T47D (cell line): ENCODE measurements at places on chromosomes 12 and 14.

DNA sequence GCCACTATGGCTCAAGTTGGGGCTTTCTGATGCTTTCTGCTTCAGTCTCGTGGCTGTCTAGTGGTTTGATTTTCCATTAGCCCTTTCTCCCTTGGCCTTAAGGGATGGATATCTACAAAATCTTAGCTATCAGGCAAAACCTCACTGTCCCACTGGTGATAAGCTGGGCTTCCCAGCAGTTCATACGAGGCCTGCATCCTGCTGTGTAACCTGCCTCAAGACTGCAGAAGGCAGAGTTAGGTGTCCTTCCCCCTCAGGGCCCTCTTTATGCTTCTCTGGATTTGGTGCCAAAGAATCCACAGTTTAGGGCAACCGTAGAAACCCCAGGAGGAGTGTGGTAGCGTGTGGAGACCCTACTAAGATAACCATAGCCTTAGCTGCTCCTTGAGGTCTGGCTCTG lies 38.9 kb downstream of the ETV6 start:
- DNase-seq = no peak

DNA sequence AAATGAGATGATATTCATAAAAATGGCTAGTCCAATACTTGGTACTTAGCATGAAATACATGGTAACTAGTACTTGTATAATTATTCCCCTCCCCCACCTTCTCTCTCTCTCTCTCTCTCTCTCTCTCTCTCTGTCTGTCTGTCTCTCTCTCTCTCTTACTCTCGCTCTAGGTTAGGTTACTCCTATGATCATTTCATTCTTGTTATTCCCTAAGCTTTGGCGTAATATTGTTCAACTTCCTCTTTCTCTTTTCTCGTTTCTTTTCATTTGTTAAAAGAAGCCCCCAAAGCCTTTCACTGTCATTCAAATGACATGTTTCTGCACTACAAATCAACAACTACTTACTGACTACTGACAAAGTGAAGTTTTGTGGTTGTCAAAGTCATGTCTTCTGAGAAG lies 89.8 kb downstream of the GRIP1 start:
- DNase-seq = no peak

- DNase-seq = no peak
These were observed 104.0 kb upstream of the PLEKHA5 start for GRCh38 chr12:19025582-19025981.

GRCh38 chr14:91293281-91293680 lies 48.8 kb upstream of the GPR68 start:
- DNase-seq = no peak

- DNase-seq = no peak
These were observed 83.1 kb downstream of the MAPKAPK5 start for GRCh38 chr12:111925171-111925570.

GRCh38 chr14:81618695-81619094 lies 85.0 kb upstream of the SEL1L start:
- peak; percentile 30 for DNase-seq

- no peak for DNase-seq
These were observed 6.0 kb upstream of the SLC22A17 start for GRCh38 chr14:23358553-23359166.

DNA sequence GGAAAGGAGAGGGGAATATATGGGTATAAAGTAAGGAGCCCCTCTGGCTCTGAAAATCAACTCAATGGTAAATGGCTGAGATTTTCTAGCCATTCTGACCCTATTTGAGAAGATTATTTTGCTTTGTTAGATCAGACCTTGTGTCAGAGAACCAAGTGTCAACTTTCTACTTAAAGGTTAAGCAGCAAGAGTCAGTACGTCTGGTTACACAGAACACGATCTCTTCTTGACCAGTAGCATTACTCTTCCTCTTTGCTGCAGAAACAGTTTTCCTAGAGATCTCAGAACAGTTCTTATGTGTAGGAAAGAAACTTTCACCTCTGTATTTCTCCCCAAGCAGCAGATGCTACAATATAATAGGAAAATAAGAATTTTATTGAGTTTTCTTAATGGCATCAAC lies 47.4 kb upstream of the BTG1 start:
- DNase-seq = no peak

DNA sequence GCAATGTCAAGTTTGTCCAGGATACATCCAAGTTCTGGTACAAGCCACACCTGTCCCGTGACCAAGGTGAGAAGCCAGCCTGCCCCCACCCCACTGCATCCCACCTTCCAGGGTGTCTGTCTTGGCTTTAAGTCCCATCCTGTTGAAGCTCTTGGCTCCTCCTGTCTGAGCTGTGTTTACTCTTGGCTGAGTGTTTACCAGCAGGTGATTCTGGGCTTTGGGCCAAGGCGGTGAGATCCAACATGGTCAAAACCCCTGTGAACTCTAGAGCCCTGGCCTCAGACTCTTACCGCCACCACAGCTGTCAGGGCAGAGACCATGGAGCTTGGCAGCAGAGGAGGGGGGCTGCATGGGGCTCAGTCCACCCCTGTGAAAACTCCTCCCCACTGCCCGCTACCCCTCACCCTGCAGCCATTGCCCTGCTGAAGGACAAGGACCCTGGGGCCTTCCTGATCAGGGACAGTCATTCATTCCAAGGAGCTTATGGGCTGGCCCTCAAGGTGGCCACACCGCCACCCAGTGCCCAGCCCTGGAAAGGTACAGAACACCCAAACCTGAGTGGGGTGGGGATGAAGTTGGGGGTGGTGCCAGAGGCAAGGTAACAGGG lies 11.6 kb downstream of the TNS2 start:
- DNase-seq = peak; percentile 64

DNA sequence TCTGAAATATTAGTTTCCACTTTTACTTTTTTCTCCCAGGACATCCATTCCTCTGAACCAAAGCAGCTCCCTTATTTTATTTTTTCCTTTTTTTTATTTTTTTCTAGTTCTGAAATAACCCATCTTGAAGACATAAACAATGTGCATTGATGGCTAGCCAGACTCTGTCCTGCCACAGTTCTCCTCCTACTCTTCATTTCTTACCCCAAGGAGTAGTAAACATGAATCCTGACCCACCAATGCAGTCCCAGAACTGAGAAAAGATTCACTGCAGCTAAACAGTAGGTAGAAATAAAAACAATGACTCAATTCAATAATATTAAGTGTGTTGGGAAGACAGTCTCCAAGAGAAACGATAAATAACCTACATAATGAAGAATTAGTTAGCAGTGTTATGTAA lies 65.7 kb upstream of the NOVA1 start:
- DNase-seq = no peak

DNA sequence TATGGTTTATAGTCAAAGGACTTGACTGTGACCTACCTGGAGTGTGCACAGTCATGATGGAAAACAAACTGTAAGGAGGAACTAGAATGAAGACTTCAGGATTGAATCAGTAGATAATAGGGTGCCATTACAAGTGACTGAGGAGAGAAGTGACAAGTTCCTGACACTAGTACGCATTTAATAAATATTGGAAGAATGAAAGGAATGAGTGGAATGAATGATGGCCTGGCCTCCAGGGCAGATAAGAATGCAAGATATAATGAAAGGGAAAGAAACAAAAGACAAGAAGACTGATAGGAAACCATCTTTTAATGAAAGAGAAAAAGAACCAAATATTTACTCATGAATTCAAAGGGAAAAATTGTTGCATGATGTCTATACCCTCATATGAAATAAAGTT lies 44.7 kb upstream of the NEDD1 start:
- DNase-seq = peak; percentile 13

DNA sequence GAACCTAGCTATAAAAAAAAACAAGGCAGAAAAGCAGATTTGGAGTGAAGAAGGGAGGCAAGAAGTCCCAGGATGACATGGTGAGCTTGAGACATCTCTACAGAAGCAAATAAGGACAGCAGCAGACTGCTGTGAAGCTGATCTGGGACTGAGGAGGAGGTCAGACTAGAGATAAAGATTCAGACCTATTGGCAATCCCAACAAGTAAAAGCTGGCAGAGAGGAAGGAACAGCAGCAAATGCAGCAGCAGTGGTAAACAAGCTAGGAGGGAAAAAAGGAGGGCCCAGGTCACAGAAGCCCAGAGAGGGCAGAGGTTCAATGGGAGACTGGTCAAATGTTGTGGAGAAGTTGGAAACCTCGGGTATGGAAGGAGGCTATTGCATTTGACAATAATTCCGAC lies 11.3 kb downstream of the SPTB start:
- DNase-seq = no peak

- DNase-seq = no peak
These were observed 40.9 kb upstream of the SMUG1 start for GRCh38 chr12:54229624-54230212.

DNA sequence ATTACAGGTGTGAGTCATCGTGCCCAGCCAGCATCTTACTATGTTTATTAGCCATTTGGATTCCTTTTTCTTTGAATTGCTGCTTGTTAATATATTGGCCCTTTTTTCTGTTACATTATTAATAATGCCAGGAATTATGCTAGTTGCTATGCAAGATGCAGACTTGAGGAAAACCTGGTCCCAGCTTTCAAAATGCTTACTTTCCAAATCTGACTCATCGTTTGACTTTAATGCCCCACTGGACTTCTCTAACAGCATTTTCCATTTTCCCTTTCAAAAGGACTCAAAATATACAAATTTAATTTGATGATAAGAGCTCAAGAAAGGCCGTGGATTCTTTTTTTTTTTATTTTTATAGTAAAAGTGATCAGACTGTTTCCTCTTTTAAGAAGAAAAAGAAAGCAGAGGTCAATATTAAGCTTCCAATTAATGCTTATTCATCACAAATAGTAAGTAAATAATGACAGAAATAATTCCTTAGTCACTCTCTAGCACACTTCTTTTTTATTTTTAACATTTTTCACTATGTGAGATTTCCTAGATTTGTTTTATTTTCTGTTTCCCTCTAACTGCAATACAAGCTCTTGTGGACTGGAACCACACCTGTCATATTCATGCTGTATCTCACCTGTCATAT lies 146.1 kb upstream of the FGD4 start:
- no peak for DNase-seq

DNA sequence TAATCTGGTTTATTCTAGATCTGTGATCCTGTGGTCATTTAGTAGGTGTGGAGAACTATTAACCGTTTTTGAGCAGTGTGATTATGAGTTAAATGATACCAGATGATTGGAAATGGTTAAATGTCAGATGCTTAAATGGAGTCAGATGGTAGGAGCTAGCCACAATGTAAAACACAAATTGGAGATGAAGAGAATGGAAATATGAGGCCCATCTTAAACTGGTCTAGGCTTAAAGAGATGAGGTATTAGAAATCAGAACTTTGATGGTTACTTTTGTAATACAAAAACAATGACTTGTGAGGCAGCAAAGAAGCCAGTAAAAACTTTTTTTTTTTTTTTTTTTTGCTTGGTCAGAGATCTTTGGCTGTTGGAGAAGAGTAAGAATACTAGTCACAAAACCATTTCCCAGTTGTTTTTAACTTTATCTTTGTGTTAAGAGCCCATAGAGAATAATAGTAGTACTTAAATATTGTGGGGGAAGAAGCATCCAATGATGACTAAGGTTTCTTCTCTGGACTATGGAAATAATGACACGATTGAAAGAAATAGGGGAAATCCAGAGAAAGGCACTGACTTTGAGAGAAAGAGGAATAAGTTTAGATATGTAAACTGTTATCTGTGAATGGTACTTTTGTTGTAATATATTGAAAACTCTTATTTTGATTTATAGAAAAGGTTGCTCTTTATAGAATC lies 95.9 kb downstream of the WNK1 start:
- DNase-seq = no peak

GRCh38 chr14:61145034-61145902 lies 135.9 kb downstream of the TMEM30B start:
- no peak for DNase-seq

- no peak for DNase-seq
These were observed 30.3 kb downstream of the PITPNM2 start for GRCh38 chr12:123120452-123121166.

DNA sequence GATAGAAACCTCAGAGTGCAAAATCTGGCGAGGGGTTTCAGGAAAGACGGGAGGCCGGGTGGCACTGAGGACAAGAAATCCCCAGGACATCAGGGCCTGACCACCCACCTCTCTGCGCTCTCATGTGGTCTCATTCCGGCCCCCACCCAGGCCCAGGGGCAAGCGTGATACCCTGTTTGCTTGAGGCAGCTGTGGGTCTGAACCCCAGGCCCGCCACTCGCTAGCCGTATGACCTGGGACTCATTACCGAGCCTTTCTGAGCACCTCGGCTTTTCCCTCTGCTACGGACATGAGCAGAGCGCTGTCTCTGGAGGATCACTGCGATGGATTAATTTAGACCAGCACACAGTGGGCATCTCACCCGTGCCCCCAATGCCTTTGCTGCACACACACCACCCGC lies 25.5 kb upstream of the BCDIN3D start:
- no peak for DNase-seq

- no peak for DNase-seq
These were observed 28.1 kb upstream of the IL22 start for GRCh38 chr12:68281322-68282077.

DNA sequence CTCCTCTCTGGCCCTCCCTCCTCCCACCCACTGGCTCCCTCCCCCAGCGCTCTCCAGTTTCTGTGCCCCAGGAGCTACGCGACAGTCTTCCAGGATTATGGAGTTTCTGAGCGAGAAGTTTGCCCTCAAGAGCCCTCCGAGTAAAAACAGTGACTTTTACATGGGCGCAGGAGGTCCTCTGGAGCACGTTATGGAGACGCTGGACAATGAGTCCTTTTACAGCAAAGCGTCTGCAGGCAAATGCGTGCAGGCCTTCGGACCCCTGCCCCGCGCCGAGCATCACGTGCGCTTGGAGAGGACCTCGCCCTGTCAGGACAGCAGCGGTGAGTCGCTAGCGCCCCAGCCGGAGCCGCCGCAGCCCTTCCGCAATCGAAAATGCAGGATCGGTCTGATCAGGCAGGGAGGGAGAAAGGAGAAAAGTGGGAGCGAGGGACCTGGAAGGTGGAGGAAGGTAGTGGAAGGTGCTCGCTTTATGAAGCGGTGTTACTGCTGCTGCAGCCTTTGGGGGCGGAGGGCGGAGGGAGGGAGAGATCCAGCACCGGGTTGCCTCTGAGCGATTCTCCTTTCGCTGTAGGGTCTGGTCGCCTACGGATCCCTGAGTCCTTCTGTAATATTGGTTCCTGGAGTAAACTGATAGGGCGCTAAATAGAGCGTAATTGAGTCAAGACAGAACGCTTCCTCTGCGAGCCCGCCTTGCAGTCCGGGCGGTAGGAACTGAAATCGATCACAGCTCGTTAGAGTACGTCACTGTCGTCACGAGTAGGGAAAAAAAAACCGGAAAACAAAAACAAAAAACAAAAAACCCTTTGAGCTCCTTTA lies at the start of gene ALX1:
ALX1 (plus strand) TSS at position 56 of the 819 bp plus-strand sequence; CDS start at position 98, 42 bp downstream.
- DNase-seq = no peak

- DNase-seq = no peak
These were observed 76.9 kb downstream of the PTCSC3 start for GRCh38 chr14:36099619-36100018.

DNA sequence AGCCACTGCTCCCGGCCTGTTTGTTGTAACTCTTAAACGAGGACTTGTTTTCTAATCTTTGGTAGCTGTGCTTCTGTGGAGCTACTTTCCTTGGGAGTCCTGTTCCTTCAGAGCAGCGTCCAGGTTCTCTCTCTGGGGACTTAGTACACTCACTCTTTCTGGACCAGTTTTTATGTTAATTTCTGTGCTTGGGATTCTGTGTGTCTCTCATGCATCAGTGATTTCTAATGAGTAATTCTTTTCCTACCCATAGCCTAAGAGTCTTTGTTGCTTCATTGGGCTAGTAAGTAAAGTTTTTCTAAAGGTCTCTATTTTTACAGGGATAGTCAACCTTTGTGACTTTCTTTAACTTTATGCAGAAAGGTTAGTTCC lies 289.3 kb downstream of the FBXL14 start:
- DNase-seq = no peak

GRCh38 chr14:50967790-50968189 lies 23.5 kb upstream of the PYGL start:
- no peak for DNase-seq
